ENCODE measurements at places on chromosomes 4 and X.
A peak's percentile ranks its signal among the peaks of the same experiment; 100 is the strongest.

DNA sequence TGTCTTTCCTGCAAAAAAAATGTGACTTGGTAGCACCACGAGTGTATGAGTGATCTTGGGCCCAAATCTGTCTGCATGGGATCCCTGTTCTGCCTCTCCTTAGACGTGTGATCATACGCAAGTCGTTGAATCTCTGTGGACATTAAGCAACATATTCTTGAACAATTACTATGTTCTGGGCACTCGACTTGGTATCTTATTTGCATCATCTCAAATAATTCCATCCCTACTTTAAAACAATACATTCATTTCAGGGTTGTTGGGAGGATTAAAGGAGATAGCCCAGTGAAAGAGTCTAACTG is 145.4 kb upstream of the CPEB2 start:
- peak; percentile 8 for DNase-seq

GRCh38 chrX:154449618-154450017 is 5.7 kb downstream of the FAM50A start:
- no peak for DNase-seq

GRCh38 chrX:1453395-1453783 is 680 bp upstream of the ASMTL start:
- peak; percentile 72 for DNase-seq

- no peak for DNase-seq
Measured at GRCh38 chr4:84171871-84172270, 327.2 kb downstream of the NKX6-1 start.

- no peak for DNase-seq
Measured at GRCh38 chrX:40314070-40314469, 216.3 kb upstream of the BCOR start.

DNA sequence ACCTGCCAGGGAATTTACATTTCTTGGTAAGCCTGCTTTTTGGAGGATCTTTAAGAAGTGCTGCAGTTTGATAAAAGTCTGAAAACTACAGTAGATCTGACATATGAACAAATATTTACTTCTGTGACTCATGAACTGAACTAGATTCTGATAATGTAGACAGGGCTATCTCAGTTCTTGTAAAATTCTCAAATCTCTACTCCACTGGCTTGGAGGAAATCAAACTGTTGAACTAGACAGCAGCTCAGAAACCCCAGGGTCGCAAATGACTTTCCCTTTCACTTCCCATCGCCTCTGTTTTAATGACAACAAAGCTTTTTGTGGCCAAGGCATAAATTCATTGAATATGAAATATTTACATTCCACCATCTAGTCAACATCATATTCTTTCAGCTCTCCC is 15.4 kb upstream of the OCIAD1 start:
- no peak for DNase-seq

DNA sequence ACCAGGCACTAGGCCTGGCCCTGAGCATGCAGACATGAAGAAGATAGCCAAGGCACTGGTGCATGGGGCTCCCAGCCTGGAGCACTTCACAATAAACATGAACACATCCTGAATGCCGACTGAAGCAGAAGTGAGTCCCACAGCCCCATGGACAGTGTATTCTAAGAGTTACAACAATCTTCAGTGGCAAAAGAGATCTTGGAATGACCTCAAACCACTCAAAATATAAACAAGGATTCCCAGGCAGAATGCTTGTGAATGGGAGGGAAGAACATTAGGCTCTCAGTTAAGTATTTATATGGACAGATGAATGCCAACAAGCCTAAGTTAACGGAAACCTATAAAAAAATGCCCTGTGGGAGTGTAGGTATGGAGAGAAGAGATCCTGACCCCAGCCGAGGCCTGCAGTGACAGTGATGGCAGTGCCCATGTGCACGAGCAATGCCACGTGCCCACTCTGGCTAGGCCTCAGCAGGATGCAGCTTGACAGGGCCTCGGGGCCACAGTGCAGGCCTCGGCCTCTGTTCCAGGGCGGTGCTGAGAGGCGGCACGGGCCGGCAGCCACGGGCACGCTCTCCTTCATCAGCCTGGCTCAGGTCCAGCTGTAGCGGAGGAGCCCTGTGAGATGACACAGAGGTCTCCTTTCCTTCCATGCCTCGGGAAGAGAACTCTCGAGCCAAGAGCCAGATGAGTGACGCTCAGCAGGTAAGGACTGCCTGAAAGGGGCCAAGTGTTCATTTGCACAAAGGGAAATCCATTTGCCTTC is 49.2 kb downstream of the IRF2 start:
- no peak for DNase-seq

GRCh38 chrX:37912304-37912703 is 64.9 kb upstream of the DYNLT3 start:
- DNase-seq, result peak; percentile 46

- no peak for DNase-seq
Measured at GRCh38 chr4:109947457-109947856, 34.8 kb downstream of the EGF start.

- DNase-seq, result no peak
Measured at GRCh38 chr4:164524789-164525188, 229.1 kb upstream of the SMIM31 start.

- DNase-seq, result no peak
Measured at GRCh38 chrX:40310447-40310846, 212.7 kb upstream of the BCOR start.

DNA sequence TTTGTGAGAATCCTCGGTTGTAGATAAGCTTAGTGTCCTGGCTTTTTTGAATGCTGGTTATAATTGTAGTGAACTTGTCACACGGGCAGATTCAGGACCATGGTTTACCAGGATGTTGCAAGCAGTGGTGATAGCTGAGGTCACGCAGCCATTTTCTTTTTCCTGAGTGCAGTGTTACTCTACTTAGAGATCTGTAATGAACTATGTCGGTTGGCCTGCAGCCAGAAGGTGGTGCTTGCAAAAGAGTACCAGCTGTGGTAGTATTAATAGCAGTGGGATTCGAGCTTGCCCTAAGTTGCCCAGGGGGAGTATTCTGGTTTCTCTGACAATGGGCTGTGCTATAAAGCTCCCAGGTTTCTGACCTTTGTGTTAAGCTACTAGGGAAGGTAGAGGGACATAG is 368.9 kb downstream of the SLITRK2 start:
- DNase-seq, result no peak

- peak; percentile 52 for DNase-seq
Measured at GRCh38 chr4:159252491-159252890, 149.6 kb downstream of the RAPGEF2 start.

- DNase-seq, result no peak
Measured at GRCh38 chr4:40305328-40306170, 29.6 kb upstream of the CHRNA9 start.

DNA sequence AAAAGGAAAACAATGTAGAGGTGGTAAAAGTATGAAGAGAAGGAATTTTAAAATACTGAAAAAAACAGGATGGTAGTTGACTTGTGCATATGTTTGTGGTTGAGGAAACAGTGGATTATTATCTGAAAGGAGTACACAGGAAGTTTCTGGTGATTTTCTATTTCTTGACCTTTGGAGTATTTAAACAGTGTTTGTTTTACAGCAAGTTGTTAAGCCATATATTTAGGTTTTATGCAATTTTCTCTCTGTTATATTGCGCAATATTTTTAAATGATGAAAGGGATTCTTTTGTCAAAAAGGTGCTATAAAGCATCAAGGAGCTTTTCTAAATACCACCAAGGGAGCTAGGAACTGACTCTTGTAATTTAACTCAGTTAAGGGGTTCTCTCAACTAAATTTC is 343.1 kb upstream of the MAOA start:
- DNase-seq, result no peak

DNA sequence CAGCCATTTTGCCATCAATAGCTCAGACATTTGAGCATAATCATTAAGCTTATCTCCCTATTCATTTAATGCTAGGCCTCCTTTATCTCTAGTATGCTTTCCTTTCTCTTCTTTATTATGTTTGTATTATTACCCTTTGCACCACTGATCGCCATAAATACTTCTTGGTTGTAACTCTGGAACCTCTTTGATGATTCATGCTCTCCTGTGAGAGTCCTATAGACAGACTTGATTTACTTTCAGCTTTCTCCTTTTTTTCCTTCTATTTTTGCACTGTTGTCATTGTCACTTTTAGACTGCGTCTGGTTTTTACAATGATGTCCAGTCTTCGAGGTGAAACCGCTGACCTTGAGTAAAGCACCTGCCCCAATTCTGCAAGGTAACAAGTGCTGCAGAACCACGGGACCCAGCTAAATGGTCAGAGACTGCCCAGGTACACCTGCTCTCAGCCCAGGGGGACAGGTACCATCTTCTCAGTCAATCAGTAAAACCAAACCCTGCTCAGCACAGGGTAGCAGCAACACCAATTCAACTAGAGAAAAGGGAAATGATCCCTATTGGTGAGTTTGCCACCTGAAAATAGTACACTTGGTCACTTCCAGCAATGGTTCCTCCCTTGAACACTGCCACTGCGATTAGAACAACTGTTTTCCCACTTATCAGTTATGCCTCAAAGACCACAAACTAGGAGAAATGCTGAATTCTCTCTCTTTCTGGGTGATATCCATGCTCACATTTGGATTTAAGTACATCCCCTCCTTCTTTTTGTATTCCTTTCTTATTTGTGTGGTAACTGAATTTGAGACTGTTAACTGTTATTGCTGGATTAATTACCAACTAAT is 125.1 kb downstream of the MAML3 start:
- no peak for DNase-seq

- no peak for DNase-seq
Measured at GRCh38 chrX:25003066-25003849, 12.5 kb downstream of the ARX start.

- DNase-seq, result peak; percentile 89
Measured at GRCh38 chrX:116379854-116380253, 56.6 kb upstream of the SLC6A14 start.

- no peak for DNase-seq
Measured at GRCh38 chr4:109313168-109314133, 11.0 kb upstream of the COL25A1 start.

DNA sequence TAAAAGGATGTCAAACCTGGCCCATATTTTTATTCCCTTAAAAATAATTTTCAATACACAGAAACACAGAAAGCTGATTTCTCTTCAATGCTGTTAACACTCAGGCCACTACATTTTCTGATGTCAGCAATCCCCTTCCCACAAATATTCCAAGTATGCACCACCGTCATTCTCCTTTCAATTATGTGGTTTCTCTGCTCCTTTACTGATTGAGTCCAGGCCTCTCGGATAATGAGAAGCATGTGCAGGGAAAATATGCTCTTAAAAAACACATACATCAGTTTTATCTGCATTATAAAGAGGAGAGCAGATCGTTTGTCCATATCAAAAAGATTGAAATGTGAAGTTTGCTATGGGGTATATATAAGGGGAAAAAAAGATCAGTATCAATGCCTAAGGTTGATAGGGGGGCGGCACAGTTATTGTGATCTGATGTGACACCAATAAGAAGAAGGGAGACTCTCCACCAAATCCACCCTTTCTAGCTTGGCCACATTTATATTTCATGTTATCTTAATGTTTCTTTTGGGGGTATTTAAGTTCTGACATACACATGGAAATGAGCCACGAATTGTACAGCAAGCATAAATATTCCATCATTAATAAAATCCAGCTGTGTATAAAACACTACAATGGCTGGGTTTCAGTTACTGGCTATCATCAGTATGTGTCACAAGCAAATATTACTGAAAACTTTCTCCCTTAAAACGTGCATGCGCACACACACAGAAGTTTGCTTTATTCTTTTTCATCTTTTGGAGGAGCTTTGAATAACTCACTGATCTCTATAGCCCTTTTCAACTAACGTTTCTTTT is 6.4 kb downstream of the AMOT start:
- DNase-seq, result peak; percentile 84

- DNase-seq, result no peak
Measured at GRCh38 chrX:5959286-5959685, 269.4 kb downstream of the NLGN4X start.

DNA sequence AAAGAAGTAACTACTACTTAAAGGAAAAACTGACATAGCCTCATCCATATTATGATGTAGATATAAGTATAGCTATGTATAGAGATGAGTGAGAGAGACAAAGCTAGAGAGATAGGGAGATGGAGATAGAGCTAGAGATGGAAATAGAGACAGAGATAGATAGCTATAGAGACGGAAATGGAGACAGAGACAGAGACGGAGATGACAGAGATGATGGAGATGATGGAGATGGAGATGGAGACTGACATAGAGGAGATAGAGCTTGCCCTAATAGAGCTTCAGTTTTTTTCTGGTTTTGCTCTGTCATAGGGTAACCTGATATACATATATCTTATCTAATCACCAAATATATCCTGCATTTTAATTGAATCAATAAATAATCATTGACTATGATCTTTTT is 4.3 kb downstream of the EDNRA start:
- no peak for DNase-seq

GRCh38 chrX:17403189-17403691 is 28.2 kb downstream of the NHS start:
- no peak for DNase-seq

DNA sequence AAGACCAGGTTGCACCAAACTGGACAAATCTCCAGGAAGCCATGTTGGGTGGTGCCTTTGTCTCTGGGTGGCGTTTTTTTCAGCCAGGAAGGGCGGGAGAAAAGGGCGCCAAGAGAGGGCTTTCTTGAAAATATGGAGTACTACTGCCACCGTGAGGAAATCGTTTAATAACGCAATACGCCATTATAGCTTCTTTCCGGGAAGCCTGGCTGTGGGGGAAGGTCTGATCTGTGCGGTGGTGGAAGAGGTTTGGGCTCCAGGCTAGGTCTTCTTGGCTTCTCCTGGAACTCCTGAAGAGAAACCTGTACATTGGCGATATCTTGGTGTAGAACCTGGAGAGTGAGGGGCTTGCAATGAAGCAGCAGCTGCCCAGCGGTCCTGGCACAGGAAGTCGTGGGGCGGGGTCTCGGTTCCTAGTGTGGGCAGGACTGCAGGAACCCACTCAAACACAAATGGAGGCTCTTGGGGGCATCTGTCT is 202.7 kb downstream of the OR13H1 start:
- DNase-seq, result peak; percentile 96

DNA sequence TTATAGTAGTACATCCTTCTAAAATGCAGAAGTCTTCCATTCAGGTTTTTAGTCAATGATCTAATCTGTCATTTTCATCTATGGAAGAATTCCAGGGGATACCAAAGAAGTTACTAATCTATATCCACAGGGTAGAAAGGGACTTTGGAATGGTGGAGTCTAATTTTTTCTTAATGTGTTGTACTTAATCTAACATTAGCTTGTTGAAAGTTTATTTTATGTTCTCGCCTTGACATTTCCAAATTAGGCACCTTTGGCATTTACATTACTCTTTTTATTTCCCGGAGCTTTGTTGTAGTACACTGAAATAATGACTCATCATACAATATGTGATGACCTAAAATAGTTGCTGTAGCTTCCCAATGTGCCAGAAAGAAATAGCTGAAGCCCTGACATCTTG is 91.5 kb downstream of the HTR2C start:
- peak; percentile 61 for DNase-seq

DNA sequence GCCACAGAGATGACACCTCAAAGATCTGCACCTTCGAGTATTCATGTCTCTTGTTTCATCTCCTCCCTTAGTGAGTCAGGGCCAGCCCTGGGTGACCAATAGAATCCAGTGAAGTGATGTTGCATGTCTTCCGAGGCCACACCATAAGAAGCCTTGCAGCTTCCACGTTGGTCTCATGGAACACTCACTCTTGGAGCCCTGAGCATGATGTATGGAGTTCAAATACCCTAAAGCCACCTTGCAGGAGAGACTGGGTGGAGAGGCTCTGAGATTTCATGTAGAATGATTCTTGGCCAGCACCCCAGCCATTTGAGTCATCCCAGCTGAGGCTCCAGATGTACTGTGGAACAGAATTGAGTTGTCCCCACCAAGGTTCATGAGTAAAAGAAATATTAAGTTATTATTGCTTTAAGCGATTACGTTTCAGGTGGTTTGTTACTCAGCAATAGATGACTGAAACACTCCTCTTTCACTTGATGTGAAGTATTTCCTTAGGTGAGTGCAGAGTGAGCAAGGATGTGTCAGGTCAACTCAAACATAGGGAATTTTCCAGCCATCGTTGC is 5.0 kb upstream of the RP2 start:
- peak; percentile 59 for DNase-seq

Measured in fibroblast of the aortic adventitia (primary cell).